ENCODE measurements at places on chromosomes 5 and 9.

DNA sequence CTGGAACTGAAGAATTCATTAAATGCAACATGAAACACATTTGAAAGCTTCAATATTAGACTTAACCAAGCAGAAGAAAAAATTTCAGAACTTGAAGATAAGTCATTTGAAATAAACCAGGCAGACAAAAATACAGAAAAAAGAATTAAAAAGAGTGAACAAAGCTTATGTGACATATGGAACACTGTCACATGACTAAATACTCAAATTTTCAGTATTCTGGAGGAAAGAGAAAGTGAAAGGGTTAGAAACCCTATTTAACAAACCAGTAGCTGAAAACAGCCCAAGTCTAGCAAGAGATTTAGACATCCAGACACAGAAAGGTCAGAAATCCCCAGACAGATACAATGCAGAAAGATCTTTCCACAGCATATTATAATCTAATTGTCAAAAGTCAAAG, 37.1 kb upstream of the SH3TC2 start:
- no peak for DNase-seq

- no peak for DNase-seq
These were observed 27.9 kb downstream of the KDM4C start for GRCh38 chr9:6785682-6786081.

- no peak for DNase-seq
These were observed 130.1 kb downstream of the ARSB start for GRCh38 chr5:78855026-78855425.

GRCh38 chr9:15221746-15222145, 85.3 kb downstream of the TTC39B start:
- no peak for DNase-seq

GRCh38 chr5:175394601-175395000, 49.4 kb downstream of the DRD1 start:
- DNase-seq = no peak

DNA sequence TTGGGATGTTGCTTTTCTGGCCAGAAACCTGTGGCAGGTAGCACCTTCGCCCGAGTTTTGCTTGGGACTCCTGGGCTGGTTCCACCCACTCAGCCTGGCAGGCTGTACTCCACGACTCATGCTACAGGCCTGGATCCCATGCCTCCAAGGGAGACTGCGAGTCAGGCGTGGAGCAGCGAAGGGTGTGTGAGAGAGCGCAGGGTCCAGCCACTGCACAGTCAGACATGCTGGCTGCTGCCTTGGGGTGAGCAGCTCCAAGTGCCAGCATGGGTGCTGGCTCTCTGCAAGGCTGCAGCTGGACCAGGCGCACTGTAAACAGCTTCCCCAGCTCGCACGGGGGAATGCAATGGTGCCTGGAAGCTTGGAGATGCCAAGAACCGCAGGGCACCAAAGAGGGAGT, 249.6 kb upstream of the EDIL3 start:
- no peak for DNase-seq

- DNase-seq = no peak
These were observed 19.1 kb upstream of the MVB12B start for GRCh38 chr9:126307322-126308061.

DNA sequence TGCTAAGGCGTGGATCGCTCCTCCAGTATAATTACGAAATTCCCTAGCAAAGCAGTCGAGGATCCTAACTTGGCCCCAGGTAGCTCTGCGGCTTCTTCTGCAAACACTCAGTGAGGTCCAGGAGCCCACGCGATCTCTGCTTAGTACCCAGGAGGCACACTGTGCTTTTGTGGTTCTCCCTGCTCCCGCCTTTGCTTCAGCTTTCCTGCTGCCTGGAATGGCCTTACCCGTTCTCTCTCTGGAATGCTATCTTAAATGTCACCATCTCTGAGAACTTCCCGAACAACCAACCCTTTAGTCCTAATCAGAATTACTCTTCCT, 639 bp downstream of the INVS start:
- peak; percentile 17 for DNase-seq

GRCh38 chr5:143401227-143402016, 2.1 kb downstream of the NR3C1 start:
- DNase-seq = no peak

DNA sequence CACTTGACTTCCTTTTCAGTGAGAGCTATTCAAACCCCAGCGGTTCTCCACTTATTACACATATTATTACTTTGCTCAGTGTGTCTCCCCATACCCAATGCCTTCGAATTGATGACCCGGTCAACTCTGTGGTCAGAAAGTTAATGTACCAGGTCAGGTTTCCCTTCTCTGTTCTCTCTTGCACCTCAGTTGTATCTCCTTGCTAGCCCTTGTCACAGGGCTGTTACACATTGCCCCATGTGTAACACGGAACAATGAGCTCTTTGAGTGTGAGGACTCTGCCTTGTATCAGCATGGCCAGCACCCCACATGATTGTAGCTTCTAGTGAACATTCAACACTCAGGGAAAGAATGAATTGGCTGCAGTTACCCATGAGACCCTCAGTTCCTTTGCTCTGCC, 73.6 kb downstream of the DOCK2 start:
- no peak for DNase-seq

DNA sequence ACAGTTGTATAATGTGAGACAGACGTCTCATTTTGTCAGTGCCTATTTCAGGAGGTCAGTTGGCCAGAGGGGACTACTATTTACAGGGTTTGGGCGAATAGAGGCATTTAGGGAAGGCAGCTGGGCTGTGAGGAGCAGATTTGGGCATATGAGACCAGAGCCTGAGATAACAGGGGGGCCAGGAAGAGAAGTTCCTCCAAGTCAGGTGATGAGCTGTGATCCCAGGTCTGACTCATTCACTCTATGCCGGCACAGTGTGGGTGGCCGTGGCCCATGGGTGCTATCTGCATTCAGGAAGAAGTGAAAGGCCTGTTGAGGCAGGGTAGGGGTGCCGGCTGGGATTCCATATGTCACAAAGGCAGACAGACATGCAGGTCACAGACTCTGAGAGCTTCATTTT, 142.8 kb downstream of the PDZD2 start:
- DNase-seq = peak; percentile 8

DNA sequence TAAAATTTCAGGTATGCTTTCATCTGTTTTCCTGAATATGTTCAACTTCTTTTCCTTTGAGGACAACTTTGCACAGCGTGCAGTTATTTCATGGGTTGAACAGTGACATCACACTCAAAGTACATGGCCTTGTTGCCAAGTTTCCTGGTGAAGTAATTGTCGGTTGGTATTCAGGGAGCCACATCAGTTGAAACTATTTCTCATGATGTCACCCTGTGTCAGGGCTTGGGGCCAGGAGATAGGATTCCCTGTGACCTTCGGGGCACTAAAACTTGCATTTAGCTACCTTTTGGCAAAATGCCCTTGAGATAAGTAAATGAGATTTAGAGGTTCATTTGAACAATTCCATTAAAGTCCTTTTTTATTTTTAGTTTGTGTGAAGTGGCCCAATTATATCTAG, 383.9 kb downstream of the SH3GL2 start:
- no peak for DNase-seq

GRCh38 chr9:93091453-93092081, 4.5 kb upstream of the CARD19 start:
- DNase-seq = peak; percentile 90

DNA sequence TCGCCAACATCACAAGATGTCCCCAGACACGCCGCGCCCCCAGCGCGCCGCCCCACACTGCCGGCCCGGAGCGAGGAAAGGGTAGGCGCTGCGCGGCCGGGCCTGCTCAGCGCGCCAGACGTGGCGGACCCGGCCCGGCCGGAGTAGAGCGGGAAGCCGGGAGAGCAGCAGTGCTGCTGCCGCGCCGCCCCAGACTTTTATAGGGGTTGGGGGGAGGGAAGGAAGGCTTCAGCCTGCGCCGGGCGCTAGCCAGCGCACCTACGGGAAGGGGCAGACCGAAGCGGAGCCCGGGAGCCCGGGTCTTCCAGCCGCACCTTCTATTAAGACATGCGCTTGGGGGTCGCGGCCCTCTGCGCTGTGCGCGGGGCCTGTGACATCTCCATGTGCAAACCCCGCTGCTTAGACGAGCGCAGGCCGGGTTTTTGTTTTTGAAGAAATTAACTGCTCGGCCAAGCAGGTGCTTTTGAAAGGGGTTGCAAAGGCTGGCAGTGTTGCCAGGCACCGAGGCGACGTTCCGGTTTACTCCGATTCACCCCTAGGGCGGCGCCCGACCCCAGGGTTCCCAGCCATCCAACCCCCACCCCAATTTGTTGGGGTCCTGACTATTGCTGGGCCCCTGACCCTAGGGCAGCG, 353 bp upstream of the PAX5 start:
- DNase-seq = peak; percentile 51

DNA sequence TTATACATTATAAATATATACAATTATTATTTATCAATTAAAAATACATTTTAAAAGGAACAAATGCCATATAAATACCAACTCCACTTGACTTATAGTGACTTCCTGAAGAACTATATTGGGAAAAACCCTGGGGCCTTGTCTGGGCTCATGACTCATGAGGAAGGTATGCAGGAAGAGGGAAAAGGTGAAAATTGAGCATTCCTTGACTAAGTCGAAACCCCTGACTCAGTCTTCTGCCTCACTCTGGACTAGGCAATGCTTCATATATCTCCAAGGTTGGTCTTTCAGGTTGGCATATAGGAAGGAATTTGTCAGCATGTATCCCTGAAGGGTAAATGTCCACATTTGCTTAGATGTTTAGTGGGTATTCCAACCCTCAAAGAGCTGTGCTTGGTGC, 78.5 kb downstream of the SH3TC2 start:
- no peak for DNase-seq

DNA sequence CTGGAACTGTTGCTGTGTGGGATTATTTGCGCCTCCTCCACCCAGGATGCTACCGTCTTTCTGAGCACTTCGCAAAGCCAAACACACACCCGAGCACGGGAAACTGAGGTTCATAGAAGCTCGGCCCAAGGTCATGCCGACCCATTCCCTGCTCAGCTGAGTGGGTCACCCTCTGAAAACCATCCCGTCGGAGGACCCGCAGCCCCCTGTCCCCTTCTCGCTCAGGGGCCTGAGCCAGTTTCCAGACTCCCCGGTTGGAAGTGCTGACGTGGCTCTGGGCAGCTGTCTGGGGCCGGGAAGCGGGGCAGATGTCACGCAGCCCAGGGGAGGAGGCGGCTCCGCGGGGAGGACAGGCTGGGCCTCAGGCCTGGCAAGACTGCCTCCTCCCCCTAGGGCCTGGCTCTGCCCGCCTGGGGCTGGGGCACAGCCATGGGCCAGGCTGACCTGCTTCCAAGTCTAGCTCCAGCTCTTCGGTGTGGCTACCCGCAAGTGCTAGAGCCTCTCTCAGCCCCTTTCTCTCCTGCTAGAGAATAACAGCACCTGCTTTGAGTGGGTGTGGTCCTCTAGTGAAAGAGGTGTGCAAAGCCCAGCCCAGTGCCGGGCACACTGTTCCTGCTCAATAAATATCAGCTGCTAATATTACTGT, 9.9 kb upstream of the CXXC5 start:
- DNase-seq = peak; percentile 9

- DNase-seq = no peak
These were observed 201.0 kb downstream of the MAPKAP1 start for GRCh38 chr9:125505988-125506438.

DNA sequence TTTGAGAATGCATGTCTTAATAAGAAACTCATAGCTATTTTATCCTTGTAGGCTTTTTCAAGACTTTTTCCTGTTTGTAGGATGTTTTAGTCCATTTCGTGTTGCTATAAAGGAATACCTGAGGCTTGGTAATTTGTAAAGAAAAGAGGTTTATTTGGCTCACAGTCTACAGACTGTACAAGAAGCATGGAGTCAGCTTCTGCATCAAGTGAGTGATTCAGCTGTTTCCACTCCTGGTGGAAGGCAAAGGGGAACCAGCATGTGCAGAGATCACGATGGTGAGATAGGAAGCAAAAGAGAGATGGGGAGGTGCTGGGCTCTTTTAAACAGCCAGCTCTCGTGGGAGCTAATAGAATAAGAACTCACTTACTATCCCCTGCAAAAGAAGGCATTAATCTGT, 177.3 kb downstream of the ALDH1A1 start:
- no peak for DNase-seq

GRCh38 chr5:17359451-17360011, 138.5 kb upstream of the TAF11L2 start:
- no peak for DNase-seq

GRCh38 chr9:7028591-7028990, 270.8 kb downstream of the KDM4C start:
- DNase-seq = no peak

GRCh38 chr9:129377931-129378661, 200.0 kb upstream of the IER5L start:
- DNase-seq = no peak

DNA sequence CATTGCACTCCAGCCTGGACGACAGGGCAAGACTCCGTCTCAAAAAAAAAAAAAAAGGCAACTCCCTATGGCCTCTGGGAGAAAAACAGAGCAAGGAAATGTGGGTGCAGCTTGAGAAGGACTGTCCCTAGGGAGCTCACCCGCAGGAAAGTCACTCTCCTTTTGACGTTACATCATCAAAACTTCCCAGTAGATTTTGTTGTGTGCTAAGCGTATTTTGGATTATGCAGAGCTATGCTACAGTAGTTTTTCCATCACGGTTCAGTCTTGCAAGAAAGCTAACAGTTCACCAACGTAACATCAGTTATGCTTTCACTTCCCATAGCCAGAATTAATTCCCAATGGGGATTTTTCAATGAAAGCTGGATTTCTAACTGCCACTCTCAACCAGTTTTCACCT, 138.8 kb downstream of the HSD17B3 start:
- DNase-seq = no peak

- DNase-seq = no peak
These were observed 15.9 kb downstream of the SPDL1 start for GRCh38 chr5:169599451-169599850.

DNA sequence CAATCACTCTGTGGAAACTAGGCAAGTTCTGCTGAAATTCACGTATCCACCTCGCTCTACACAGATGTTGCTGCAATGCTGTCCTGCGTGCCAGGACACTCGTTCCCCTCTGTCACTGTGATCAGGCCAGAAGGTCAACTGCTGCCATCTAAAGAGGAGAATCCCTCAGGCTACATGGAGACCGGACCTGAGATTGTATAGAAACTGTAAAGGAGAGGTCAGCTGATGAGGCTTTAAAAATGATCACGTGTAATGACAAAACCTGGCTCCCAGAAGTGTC, 80.1 kb downstream of the PRRT1B start:
- no peak for DNase-seq

- DNase-seq = peak; percentile 11
These were observed 60.1 kb downstream of the GALNT12 start for GRCh38 chr9:98867429-98868168.

DNA sequence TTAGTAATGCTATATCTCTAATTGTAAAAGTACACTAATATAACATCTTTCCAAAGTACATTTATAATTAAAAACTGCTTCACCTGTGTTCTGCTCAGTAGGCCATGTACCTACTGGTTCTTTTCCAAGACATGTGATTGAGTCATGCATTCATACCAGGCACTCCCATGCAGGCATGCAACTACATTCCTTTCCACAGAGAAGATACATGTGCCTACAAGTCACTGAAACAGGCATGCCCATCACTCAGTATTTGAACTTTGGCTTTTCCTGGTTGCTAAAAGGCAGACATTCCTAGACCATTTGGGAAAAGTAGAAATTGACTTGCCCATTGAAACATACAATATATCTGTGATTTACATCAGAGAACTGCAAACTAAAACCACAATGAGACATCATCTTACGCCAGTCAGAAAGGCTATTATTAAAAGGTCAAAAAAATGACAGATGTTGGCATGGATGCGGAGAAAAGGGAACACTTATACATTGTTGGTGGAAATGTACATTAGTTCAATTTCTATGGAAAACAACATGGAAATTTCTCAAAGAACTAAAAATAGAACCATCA, 148.3 kb upstream of the MOCS2 start:
- DNase-seq = no peak
